ENCODE measurements at places on chromosomes 3 and 15. TPM values are rescaled to one million over a fixed set of nuclear protein-coding genes. Genes with fewer than 3 reads are reported as not detected.

DNA sequence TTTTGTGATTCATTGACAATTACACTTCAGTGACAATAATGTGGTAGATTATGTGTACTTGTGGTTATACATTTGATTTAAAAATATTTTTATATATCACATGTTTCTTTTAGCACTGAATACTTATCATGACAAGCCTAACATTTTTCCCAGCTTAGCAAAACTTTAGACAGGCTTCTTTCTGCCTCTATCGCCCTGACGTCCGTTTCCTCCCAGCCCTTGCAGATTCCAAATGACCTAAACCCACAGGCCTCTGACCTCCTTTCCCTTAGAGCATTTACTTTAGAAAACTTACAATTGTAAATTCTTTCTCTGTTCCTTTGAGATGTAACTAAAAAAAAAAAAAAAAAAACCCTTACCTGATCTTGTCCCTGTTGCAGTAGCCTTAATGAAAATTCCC, 326.1 kb downstream of the UNC13C start:
- no peak for DNase-seq

DNA sequence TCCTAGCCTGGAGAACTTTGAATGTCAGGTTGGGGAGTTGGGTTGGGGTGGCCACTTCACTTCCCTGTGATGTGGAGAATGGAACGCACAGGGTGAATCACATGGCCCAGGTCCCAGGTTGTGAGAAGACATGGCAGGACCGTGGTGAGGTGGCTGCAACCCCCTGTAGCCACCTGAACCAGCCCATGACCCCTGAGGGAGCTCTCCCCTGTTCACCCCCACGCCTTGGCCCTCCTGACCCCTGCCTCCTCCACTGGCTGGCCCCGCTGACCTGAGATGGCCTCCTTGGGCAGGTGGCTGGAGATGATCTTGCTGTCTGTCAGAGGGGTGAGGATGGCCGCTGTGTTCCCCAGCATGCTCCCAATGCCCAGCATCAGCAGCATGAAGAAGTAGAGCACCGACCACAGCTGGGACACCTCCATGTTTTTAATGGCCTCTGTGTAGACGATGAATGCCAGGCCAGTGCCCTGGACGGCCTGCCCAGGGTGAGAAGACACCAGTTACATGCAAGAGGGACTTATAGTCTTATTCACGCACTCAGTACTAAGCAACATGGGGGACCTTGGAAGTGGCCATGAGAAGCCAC, 31.0 kb downstream of the SLC6A20 start:
- DNase-seq: no peak

DNA sequence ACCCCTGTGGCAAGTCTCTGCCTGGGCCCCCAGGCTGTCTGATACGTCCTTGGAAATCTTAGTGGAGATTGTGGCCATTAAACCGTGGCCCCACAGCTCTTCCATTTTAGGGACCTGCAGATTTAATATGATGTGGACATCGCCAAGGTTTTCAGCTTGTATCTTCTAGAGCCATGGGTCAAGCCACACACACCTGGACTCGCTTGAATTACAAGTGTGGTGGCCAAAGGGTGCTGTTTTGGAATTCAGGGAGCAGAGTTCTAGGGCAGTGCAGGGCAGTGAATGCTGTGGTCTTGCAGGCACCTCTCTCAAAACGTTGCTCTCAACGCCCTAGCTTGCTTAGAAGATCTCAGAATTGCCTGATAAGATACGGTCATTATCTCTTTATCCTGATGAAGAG, 211.2 kb downstream of the ROBO2 start:
- DNase-seq: no peak

Gene ZSCAN29
- 36.3 TPM for total RNA-seq

All from PC-9 (cell line).